ENCODE measurements at places on chromosomes 5 and 9.

GRCh38 chr9:38088006-38088925 is 19.2 kb upstream of the SHB start:
- DNase-seq = peak; percentile 45

DNA sequence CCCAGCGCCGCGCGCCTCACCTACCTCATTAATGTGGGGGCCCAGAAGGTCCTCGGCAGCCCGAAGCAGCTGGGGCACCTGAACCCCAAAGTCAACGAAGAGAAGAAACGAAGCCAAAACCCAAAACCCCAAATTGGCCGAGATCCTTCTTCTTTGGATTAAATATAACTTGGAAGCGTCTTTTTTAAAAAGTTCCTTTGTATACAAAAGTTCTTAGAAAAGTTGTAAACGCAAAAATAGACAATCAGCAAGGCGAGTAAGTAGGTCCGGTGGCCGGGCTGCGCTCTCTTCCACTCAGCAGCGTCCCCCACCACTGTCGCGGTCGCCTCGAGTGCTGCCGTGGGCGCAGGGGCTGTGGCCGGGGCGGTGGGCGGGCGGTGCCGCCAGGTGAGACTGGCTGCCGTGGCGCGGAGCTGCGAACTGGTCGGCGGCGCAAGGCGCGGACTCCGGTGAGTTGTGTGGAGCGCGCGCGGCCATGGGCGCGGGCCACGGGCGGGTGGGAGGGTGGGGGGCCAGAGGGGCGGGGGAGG is 360 bp downstream of the KLF4 start:
- no peak for DNase-seq

- no peak for DNase-seq
Measured at GRCh38 chr9:117076571-117077290, 338.1 kb downstream of the ASTN2 start.

GRCh38 chr9:13142776-13143175 is 136.7 kb downstream of the MPDZ start:
- no peak for DNase-seq

- no peak for DNase-seq
Measured at GRCh38 chr9:37037503-37038301, 3.6 kb upstream of the PAX5 start.

GRCh38 chr9:113468716-113469448 is 5.4 kb downstream of the RGS3 start:
- DNase-seq = no peak

DNA sequence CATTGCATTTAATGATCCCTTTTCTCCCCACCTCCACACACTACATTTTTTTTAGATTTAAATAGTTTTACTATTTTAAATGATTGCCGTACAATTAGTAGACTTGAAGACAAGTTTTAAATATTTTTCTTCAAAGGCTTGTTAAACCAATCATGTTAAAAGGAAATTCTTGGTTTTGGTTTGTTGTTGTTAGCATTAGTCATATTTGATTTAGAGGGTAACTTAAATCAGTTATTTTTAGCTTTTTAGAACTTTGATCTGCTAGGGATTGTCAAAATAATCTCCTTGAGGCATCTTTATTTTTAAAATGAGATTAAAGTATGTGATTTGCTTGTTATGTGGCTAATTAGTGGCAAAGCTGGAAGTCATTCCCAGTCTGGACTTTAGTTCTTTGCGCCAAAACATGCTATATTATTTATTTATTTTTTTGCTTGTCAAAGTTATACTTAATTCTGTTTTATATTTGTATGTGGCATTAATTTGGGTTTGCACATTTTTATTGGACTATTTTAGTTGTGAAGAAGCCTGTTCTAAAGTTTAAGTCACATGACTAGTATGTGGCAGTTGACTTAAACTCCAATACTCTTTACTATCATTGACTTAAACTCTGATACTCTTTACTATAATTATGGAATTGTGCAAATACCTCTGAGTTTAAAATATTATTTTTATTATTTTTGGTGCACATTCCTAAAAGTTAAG is 14.7 kb downstream of the ITGA1 start:
- no peak for DNase-seq

GRCh38 chr9:136963751-136964150 is 11.7 kb downstream of the LCN12 start:
- DNase-seq = no peak

DNA sequence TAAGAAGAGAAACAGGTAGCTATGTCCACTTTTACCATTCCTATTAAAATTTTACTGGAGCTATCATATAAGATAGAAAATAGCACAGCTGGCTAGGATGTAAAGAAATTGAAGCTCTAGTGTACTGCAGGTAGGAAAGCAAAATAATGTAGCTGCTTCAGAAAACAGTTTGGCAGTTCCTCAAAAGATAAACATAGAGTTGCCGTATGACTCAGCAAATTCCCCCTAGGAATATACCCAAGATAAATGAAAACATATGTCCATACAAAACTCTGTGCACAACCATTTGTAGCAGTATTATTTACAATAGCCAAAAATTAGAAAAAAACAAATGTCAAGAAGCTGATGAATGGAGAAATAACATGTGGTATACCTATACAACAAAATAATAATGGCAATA is 64.6 kb upstream of the SHISAL2B start:
- no peak for DNase-seq

DNA sequence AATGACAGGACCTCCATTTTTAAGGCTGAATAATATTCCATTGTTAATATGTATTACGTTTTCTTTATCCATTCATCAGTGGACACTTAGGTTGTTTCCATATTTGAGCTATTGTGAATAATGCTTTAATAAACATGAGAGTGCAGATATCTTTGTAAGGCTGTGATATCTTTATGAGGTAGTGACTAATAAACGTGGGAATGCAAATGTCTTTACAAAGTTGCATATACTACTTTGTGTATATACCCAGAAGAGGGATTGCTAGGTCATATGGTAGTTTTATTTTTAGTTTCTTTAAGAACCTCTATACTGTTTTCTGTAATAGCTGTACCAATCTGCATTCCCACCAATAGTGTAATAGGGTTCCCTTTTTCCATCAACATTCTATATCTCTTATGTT is 148.7 kb downstream of the FOCAD start:
- DNase-seq = no peak

- DNase-seq = no peak
Measured at GRCh38 chr5:106205916-106206571, 1464.7 kb downstream of the EFNA5 start.

DNA sequence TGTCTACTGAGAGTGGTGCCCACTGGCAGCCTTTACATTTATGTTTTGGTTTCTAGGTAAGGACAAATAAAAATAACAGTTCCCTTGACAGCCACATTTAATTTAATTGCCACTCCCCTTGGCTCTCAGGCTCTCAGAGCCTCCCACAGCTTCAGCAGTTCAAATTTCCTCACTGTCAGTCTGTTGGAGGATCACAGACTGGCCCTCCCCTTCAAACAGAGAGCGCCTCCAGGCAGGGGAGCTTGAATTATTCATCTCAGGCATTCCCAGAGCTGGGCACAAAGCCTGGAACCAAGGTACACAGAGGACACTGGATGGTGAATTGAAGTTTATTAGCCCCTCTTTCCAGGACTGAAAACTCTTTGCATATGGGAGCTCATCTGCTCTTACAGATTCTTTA is 407.7 kb downstream of the SPOCK1 start:
- no peak for DNase-seq

- DNase-seq = no peak
Measured at GRCh38 chr9:13205824-13206223, 73.7 kb downstream of the MPDZ start.

- no peak for DNase-seq
Measured at GRCh38 chr9:70641631-70642030, 227.2 kb upstream of the KLF9 start.

DNA sequence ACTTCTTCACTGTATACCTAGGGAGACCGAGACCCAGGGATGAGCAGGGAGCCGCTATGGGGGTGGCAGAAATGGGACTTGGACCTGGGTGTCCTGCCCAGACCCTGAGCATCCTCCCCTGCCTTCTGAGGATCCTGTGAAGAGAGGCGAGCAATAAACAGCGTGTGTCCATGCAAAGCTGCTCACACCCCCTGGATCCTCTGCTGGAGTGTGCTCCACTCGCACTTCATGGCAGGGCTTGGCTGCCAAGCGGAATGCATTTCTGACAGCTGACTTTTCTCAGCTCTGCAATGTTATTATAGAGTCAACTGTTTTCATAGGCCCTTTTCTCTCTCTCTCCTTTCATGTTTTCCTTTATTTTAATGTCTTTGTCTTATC is 31.0 kb upstream of the ALDH1B1 start:
- no peak for DNase-seq

DNA sequence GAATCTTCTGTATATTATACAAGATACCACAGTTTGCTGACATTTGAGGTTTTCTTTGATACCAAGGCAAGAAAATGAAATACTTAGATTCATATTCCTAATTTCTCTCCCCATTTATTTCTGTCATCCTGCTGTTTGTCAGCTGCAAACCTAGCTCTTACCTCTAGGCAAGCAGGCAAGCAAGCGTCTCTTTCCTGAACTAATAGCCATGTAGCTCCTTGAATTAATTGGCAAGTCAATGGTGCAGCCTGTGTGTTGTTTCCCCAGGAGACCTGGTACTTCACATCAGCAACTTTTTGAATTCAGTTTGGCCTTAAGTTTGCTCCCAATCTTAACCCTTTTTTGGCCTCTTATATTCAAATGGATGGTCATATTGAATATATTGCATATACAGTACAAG is 573.6 kb upstream of the ARRDC3 start:
- no peak for DNase-seq

All from activated CD8-positive, alpha-beta memory T cell treated with anti-CD3 and anti-CD28 coated beads for 4 hours (primary cell).